ENCODE measurements at places on chromosomes 5 and 9.

DNA sequence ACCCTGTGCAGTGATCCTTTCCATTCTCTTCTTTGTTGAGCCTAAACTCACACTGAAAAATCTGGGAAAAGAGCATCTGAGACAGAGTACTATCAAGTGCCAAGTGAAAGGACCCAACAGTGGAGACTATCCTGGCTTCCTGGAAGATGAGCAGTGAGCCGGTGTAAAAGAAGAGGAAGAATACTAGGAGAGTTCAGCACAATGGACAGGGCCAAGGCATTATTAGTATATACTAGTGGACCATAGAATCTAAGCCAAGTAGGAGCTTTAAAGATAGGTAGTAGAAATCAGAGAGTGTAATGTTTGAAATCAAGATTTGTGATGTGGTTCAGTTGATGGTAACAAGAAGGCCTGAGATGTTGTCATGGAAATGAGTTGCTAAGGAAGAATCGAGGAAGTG lies 140.8 kb downstream of the CAMK4 start:
- DNase-seq = no peak

- DNase-seq = no peak
These were observed 2104.1 kb upstream of the ACO1 start for GRCh38 chr9:30280229-30280900.

DNA sequence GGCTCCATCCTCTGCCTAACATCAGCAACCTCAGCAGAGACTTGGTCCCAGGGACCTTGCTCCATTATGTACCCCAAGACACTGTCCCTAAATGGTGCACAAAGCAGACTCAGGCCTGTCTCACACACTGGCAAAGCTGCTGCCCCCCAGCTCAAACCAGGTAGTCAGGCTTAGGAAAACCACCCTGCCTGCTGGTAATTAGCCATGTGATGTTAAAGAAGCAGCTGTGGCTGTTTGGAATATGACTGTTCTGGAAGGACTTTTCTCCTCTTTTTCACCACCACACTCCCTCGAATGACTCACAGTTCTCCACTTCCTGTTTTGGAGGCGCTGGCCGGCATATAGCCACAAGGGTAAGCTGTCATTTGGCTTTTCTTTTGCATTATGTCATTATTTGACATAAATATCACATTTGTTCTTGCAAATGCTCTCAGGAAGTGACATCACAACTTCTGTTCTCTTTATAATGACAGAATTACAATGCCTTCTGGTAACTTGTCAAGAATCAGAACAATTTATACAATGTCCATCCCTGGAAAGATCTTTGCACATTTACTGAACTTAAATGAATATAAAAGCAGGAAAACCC lies 113.9 kb downstream of the SUSD1 start:
- DNase-seq = no peak

GRCh38 chr5:66972004-66972403 lies 224.6 kb downstream of the CD180 start:
- DNase-seq = no peak

- DNase-seq = no peak
These were observed 61.8 kb downstream of the DRD1 start for GRCh38 chr5:175382171-175382570.
